ENCODE measurements at places on chromosomes 4 and X.

DNA sequence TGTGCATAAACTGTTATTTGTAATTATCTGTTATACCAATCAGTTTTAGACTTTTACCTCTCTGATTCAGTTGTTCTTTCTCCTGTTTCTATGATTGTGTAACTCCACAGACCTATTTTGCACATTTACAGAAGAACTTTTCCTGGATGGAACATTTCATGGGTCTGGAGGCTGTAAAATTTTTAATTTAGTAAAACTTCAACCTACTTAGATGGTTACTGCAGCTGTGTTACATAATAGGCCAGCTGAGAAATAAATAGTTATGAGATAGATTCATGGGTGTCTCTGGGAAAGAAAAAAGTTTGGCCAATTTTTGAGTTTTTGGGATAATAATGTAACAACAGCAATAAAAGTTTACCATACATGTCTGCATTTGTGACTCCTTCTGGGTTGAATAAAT is 253.5 kb downstream of the ARHGAP24 start:
- DNase-seq, result no peak

DNA sequence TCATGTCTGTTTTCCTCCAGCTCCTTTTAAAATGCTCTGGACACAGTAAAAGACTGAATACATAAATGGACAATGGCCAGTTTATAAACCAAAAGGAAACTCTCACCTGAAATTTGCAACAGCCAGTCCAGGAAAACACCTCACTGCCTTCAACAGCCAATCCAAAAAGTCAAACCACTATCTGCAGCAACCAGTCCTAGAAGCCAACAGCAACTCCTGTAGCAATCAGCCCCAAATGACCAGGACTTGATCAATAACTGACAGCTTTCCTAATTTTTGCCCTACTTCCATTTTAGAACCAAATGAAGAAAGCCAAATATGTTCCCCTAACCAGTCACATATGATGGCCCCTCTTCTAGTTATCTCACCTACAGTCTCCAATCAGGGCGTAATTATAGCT is 309.5 kb upstream of the CPXCR1 start:
- no peak for DNase-seq

GRCh38 chrX:2340991-2341390 is 159.8 kb downstream of the DHRSX start:
- no peak for DNase-seq

GRCh38 chr4:185217408-185217975 is 8.1 kb downstream of the SNX25 start:
- DNase-seq, result no peak

DNA sequence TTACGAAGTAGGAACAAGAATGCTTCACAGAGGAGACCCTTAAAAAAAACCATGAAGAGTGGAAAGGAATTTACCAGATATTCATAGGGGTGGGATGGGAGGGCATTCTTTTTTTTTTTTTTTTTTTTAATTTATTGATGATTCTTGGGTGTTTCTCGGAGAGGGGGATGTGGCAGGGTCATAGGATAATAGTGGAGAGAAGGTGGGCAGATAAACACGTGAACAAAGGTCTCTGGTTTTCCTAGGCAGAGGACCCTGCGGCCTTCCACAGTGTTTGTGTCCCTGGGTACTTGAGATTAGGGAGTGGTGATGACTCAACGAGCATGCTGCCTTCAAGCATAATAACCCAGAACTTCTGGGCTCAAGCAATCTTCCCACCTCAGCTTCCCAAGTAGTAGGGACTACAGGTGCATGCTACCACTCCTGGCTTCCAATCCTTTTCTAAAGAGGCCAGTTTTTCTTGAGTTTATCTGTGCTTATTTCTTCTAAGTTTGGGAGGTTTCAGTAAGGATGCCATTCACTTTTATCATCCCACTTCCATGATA is 65.9 kb upstream of the OGT start:
- peak; percentile 11 for DNase-seq

- peak; percentile 72 for DNase-seq
Measured at GRCh38 chrX:84240848-84241565, 53.0 kb upstream of the RPS6KA6 start.

DNA sequence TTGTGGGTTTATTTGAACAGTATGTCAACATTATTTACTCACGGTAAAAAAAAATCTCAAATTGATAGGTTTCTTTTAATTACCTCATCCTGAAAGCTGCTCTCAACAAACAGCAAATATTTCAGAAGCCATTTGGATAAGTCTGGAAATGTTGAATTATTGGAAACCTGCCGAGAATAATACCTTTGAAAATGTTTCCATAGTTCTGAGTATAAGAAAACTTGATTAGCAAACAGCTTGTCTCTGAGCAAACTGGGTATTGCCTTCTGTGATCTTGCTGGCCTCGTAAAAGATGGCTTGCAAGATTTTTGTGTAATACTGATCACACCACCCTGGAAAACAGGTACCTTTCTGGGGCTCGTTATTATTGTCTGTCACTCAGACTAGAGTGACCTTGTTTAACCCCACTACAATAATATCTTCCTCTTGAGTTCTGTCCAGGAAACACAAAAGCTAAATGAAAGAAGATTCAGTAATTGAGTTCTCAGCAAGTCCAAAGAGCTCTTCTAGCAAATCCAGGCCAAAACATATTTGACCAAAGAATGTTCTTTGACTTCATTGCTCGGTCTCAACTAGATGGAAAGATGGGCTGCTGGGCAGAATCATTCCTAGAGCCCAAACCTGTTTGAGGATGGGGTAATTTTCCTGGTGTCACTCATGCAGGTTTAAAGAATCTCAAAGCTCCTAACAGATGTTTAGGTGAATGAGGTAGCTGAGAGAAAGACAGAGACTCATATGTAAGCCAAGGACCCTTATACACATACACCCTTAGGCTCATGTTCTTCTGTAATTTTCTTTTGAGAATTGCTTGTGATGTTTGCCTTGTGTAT is 255.6 kb upstream of the JADE1 start:
- no peak for DNase-seq

- no peak for DNase-seq
Measured at GRCh38 chrX:70241501-70241900, 7.0 kb downstream of the AWAT1 start.

- no peak for DNase-seq
Measured at GRCh38 chr4:34178476-34178875, 2065.8 kb downstream of the ARAP2 start.

- no peak for DNase-seq
Measured at GRCh38 chrX:108159028-108159670, 67.6 kb downstream of the ATG4A start.

- peak; percentile 93 for DNase-seq
Measured at GRCh38 chr4:78310007-78310739, 241.4 kb upstream of the ANXA3 start.

GRCh38 chrX:15579778-15580747 is 20.7 kb downstream of the ACE2 start:
- peak; percentile 62 for DNase-seq

GRCh38 chr4:102447413-102447812 is 53.7 kb upstream of the NFKB1 start:
- no peak for DNase-seq

- DNase-seq, result peak; percentile 75
Measured at GRCh38 chr4:156322592-156322991, 368.9 kb upstream of the CTSO start.

DNA sequence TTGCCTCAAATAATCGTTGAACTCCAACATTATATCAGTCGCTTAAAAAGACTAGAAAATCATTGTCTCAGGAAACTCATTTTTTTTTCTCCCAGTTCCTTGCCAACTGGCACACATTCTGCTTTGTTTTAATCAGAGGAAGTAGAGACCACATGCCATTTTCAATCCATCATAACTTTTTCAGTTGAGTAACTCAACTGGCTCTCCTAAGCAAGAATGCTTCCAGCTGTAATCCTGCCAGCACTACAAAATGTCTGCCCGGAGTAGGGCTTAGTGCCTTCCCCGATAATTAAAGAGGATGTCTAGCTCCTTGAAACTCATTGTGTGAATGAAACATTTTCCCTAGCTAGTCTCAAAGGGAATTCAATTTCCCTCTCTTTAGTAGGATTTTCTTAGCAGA is 33.0 kb downstream of the FREM3 start:
- DNase-seq, result no peak

Measured in amniotic epithelial cell (primary cell).